NCI-H69 (cell line): ENCODE measurements at places on chromosomes 3 and 15.
A peak's percentile ranks its signal among the peaks of the same experiment; 100 is the strongest.

GRCh38 chr15:85149465-85150129, 167.9 kb downstream of the PDE8A start:
- DNase-seq: no peak

- peak; percentile 83 for DNase-seq
These were observed 173.3 kb downstream of the PDZRN3 start for GRCh38 chr3:73451301-73451944.

- DNase-seq: peak; percentile 86
These were observed 277.1 kb upstream of the GBE1 start for GRCh38 chr3:82038556-82038955.

DNA sequence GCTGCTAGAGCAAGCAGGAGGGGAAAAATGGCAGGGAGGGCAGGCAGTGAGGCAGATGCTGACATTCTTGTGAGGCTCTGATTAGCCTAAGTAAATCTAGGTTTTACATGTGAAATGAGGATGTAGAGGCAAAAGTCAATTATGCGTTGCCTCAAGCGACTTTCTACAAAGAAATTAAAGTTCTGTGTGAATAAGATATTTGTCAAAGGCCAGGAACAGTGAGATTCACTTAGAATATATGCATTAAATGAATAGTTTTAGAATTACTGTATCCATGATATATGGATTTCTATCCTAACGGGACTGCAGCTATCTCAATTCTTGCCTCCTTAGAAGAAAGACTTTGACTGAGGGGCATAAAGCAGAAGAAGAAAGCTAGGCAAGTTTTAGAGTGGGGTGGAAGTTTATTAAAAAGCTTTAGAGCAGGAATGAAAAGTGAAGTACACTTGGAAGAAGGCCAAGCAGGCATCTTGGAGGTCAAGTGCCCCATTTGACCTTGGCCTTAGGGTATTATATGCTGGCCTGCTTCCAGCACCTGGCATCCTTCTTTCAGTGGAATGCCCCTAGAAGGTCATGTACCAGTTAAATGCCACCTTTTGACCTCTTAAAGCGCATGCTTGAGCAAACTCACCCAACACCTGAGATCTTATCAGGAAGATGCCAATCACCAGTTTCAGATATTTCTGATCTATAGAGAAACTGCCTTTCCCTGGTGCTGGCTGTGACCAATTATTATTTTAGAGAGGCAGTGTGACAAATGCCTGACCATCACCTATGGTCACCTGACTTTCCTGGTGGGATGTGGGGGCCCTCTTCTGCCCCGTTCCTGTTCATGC, 38.2 kb downstream of the OSTN start:
- DNase-seq: no peak

DNA sequence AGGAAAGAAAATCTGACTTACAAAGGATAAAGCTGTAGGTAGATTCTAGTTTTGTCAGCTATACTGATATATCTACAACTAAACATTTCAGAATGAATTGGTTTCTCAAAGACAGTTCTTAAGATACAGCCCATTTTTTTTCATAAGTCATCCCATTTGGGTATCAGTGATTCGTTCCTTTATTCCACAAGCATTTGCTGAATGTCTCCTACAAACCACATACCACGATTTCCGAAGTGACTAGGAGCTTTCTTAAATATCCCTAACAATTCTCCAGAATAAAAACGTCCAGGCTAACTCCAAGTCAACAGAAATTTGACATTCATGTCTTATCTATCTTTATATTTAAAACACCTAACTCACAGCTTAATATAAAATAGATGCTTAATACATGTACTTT, 59.8 kb downstream of the TP53BP1 start:
- DNase-seq: no peak

GRCh38 chr3:101725890-101726275, 1.5 kb downstream of the CEP97 start:
- DNase-seq: peak; percentile 6

GRCh38 chr15:71804226-71804625, 6.1 kb upstream of the NR2E3 start:
- DNase-seq: peak; percentile 25

DNA sequence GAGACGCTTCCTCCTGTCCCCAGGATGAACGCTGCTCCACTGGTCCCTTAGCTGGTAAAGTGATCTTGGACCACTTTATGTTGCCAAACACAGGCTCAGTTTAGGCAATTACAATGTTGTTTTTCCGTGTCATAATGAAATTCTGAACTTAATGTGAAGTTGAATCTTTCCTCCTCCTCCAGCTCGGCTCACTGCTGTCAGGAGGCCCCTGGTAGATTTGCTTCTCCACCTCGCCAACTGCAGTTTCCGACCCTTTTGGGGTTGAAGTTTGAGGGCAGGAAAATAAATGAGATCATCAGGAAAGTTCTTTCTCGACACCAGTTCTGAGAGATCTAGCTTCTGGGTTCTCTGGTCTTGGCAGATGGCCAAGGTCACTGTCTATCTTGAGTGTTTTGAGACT, 27.8 kb downstream of the CFAP161 start:
- DNase-seq: no peak

DNA sequence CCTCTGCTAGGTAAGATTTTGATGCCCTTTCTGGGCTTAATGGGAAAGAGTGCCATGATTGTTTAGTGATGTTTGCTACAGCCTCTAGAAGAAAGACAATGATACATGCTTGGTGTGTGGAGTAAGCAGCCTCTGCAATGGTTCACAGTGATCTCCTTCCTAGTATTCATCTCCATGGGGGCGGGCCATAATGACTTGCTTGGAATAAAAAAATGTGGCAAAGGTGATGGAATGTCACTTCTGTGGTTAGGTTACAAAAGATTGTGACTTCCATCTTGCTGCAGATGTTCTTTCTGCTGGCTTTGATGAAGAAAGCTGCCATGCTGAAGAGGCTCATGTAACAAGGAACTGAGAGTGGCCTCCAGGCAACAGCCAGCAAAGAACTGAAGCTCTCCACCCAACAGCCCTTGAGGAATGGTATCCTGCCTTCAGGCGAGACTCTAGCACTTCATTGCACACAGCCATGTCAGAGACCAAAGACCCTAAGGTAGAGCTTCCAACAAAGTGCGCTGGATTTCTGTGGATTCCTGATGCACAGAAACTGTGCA, 139.1 kb upstream of the LRIG1 start:
- no peak for DNase-seq

GRCh38 chr3:195086341-195086740, 184.6 kb downstream of the XXYLT1 start:
- no peak for DNase-seq

DNA sequence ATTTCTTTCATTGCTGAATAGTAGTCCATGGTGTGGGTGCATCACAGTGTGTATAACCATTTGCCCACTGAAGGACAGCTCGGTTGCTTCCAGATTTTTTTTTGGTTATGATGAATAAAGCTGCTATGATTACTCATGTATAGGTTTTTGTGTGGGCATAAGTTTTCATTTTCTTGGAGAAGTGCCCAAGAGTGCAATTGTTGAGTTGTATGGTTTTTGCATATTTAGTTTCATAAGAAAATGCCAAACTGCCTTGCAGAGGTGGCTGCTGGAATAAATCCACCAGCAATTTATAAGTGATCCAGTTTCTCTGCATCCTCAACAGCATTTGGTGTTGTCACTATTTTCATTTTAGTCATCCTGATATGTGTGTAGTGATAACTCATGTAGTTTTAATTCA, 8.4 kb upstream of the SPESP1 start:
- DNase-seq: no peak

- DNase-seq: peak; percentile 71
These were observed 712 bp downstream of the RTF1 start for GRCh38 chr15:41417418-41418195.

GRCh38 chr3:85781806-85782205, 823.0 kb downstream of the CADM2 start:
- DNase-seq: peak; percentile 74

GRCh38 chr3:166446291-166446690, 609.1 kb upstream of the BCHE start:
- no peak for DNase-seq

DNA sequence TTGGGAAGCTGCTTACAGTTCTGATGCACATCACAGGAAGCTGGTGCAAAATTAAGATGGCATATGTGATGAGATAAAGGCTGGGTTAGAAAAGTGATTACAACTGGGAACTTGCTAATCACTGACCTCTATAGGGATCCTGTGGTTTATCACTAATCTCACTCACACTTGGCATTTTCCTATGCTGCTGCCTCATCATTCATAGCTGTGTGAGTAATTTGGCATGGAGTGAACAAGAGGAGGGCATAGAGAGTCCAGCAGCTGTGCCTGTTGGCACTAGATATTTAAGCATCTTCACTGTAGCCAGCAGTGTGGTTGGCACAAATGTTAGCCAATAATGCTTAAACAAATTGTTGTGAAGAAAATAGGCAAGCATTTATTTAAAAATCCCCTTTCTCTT, 217.7 kb upstream of the CGNL1 start:
- peak; percentile 87 for DNase-seq

DNA sequence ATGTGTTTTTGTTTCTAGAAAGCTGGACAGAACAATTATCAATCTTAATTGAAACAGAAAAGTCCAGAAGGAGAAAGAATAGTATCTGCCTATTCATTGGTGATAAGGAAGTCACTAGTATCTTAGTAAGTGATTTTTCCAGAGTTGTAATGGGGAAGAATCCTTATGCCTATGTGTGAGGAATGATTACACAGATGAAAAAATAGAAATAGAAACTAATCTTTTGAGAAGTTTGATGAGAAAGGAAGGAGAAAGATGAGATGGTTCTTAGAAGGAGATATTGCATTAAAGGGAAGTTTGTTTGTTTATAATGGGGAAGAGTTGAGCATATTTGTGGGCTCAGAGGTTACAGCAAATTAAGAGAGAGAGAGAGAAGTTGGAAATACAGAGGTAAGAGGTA, 42.7 kb upstream of the CBLB start:
- no peak for DNase-seq

- no peak for DNase-seq
These were observed 168.1 kb upstream of the STAC start for GRCh38 chr3:36212251-36212650.

DNA sequence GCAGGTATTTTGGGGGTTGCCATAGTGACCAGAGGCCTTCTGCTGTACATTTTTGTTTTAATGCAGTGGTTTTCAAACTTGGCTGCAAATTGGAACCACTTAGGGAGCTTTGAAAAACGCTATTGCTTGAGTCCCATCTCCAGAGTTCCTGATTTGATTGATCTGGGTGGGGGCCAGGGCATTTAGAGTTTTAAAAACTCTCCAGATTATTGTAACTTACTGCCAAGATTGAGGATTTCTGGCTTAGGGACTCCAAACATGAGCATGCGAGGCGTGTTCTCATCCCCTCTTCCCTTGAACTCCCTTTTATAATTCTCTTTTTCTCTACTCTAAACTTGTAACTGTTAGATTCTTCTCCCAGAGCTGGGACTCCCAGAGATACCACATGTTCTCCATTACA, 340.8 kb upstream of the SUCLG2 start:
- DNase-seq: no peak

- DNase-seq: peak; percentile 81
These were observed 102.1 kb upstream of the TLE3 start for GRCh38 chr15:70199540-70200410.

- DNase-seq: peak; percentile 41
These were observed 567 bp downstream of the TICRR start for GRCh38 chr15:89575656-89576416.

DNA sequence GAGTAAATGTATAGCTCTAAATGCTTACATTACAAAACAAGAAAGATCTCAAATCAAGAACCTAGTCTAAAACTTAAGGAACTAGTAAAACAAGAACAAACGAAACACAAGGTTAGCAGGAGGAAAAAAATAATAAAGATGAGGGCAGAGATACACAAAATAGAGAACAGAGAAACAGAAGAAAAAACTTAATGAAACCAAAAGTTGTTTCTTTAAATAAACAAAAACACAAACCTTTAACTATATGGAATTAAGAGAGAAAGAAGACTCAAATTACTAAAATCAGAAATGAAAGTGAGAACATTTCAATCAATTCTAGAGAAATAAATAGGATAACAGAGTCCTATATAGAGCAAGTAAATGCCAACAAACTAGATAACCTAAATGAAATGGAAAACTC, 59.6 kb downstream of the DLG1 start:
- DNase-seq: no peak

DNA sequence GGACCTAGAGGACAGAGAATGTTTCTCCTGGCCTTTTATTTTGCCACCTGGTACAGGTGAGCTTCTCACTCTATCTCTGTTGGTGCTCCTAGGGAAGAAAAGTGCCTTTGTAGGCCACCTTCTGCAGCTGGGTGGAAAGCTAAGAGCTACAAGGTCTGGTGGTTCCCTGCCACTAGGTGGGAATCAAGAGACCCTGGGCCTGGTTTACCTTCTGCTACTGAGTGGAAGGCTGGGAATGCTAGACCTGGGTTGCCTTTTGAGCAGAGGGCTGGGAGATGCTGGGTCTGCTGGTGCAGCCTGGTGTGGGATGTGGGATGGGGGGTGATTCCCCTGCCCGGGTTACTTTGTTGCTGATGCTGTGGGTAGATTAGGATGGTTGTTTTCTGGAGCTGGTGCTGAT, 72.6 kb downstream of the EBLN2 start:
- no peak for DNase-seq

DNA sequence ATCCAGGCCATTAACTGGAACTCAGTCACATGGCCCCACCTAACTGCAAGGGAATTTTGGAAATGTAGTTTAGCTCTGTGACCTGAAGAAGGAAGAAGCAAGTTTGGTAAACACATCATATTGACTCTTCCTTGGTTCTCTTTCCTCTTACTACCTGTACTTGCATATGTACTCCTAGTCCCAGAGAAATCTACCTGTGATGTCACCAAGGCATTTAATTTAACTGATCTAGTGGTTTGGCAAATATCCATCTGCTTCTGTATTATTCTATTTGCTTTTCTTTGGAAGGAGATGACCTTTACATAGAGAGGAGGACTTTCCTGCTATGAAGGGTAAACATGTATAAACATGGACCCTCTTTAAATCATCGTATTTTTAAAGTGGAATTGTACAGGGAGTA, 150.8 kb downstream of the TMEM108 start:
- peak; percentile 75 for DNase-seq

GRCh38 chr3:60046210-60046609, 996.4 kb upstream of the CFAP20DC start:
- peak; percentile 92 for DNase-seq

DNA sequence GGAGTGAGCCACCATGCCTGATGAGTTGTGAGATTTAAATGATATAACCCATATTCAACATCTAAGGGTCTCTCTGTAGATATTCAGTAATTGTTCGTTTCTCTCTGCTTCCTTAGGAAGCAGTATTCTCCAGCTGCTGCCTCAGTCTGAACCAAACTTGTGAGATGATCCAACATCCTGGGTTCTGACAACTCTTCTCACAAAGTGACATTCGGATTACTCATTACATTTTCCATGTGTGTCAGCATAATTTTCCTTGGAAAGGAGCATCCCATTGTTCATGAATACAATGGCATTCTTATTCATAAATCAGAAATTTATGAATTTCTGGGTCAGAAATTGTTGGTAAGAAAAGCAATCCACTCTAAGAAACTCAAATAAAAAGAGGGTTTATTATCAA, 15.0 kb upstream of the SEC22A start:
- DNase-seq: no peak

GRCh38 chr15:45201557-45201859, 13.7 kb upstream of the SHF start:
- peak; percentile 46 for DNase-seq

- DNase-seq: no peak
These were observed 64.1 kb downstream of the VPS13C start for GRCh38 chr15:61996056-61996635.

- no peak for DNase-seq
These were observed 8.6 kb upstream of the CERS3 start for GRCh38 chr15:100537331-100537730.

GRCh38 chr3:196552253-196552652, 16.1 kb downstream of the WDR53 start:
- no peak for DNase-seq
